ENCODE measurements at places on chromosomes 5 and 9.
A peak's percentile ranks its signal among the peaks of the same experiment; 100 is the strongest.

DNA sequence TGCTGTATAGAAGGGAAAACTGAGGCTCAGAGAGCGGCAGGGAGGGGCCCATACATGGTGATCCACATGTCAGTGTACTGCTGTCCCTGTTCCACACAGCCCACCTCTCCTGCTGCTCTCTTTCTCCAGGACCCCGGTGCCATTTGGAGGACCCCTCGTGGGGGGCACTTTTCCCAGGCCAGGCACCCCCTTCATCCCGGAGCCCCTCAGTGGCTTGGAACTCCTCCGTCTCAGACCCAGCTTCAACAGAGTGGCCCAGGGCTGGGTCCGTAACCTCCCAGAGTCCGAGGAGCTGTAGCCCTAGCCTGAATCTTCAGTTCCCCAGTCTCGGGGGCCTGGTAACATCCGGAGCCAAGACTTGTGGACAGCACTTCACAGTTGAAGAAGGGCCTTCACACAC lies 15.5 kb downstream of the MYOZ3 start:
- no peak for DNase-seq

- DNase-seq, result no peak
Observed at GRCh38 chr5:59157068-59157467, 574.2 kb downstream of the RAB3C start.

GRCh38 chr9:126165755-126166154 lies 160.9 kb upstream of the MVB12B start:
- DNase-seq, result no peak

GRCh38 chr5:74201334-74202081 lies 439.0 kb downstream of the ENC1 start:
- DNase-seq, result peak; percentile 59

Measured in GM23248 (cell line).